ENCODE measurements at places on chromosomes 7 and 10. TPM values are rescaled to one million over a fixed set of nuclear protein-coding genes. Genes with fewer than 3 reads are reported as not detected.

GRCh38 chr7:68793513-68793912 lies 804.8 kb upstream of the AUTS2 start:
- DNase-seq = no peak

DNA sequence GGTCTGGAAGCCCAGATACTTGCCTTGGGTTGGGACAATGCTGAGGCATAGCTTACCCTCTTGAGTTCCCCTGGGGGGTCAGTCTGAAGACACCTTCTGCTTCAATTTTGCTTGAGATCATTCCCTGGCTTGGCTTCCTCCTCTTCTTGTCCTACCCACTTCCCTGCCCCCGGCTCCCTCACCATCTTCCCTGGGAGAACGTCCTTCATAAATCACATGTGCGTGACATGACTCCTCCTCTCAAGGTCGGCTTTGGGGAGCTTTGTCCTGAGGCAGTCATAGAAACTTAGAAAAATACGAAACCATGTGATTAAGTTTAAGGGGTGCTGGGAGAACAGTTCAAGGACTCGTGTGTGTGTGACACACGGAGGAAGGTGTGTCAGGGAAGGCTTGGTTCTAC lies 122.6 kb downstream of the SH2D4B start:
- no peak for DNase-seq

DNA sequence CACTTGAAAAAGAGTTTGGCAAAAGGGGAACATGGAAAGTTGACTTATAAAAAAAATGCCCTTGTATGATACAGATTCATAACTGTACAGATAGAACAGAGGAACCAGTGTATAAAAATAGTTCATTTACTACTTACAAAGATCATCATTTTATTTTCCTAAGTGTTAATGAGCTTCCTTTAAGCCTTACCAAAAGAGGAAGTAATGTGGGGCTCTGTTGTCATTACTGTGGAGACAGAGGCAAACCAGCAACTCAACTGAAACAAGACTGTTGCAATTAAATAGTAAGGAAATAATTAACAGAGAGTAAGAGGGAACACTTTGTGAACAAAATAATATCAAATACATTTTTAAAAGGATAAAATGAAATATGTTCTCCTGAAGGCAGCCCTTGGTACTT lies 526.2 kb upstream of the ADARB2 start:
- no peak for DNase-seq

Gene PRLHR
- not detected for total RNA-seq

Gene PRF1
- 0.96 TPM for total RNA-seq

Gene SPDYE16
- total RNA-seq = not detected

DNA sequence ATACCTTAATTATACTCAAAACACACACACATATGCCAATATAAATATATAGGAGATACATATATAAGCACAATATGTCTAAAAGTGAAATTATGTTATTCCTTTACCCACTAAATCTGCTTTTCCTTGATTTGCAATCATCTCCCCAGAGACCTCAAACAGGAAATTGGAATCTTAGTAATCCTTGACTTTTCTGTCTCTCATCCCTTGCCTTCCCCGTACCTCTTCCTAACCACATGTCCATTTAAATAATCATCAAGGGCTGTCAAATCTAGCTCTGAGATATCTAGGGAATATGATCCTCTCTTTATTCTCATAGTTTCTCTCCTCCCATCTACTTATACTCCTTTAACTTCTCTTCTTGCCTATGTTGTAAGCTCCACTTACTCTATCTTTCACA lies 336.6 kb downstream of the HGF start:
- no peak for DNase-seq

Gene RBP3
- total RNA-seq = not detected

GRCh38 chr10:71331736-71332135 lies 12.7 kb downstream of the SLC29A3 start:
- DNase-seq = no peak

DNA sequence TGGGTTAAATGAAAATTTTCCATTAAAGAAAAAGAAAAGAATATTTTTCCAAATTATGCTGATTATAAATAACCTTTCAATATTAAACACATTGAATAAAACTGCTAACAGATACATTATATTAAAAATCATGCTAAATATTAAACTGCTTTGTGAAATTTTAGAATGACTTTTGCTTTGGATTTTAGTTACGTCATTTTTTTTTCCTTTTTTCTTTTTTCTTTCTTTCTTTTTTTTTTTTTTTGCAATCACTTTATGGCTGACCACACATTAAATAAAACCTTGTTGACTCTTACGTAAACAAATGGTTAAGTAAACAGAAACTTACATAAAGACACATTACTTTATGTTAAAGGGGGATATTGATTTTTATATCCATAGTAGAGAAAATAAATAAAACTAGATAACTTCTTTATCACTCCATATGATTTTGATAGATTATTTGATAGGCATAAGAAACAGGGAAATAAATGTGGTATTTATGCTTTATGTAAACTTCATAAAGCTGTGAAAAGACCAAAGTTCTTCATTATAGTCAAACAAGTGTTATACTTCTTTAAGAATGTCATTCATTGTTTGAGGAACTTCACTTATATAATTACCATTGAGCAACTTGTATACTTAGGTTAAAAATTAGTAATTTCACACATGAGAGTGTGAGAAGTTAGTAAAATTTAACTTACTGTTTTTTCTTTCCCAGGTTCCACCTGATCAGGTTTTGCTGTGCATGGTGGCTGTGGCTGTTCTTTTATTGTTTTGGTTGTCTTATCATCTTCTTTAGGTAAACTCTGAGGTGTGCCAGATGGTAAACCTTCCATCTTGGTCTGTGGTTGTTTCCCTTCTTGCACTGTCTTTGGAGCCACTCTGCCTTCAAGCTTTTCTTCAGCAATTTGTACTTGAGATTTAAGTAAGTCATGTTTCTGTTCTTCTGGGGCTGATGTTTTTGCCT lies 197.3 kb downstream of the PCLO start:
- no peak for DNase-seq

- peak; percentile 34 for DNase-seq
These were observed 34.1 kb downstream of the LRRC20 start for GRCh38 chr10:70348228-70348850.

Gene ENTPD7
- 22.6 TPM for total RNA-seq

Gene PRR15
- 194 TPM for total RNA-seq

Gene WDR86
- not detected for total RNA-seq

DNA sequence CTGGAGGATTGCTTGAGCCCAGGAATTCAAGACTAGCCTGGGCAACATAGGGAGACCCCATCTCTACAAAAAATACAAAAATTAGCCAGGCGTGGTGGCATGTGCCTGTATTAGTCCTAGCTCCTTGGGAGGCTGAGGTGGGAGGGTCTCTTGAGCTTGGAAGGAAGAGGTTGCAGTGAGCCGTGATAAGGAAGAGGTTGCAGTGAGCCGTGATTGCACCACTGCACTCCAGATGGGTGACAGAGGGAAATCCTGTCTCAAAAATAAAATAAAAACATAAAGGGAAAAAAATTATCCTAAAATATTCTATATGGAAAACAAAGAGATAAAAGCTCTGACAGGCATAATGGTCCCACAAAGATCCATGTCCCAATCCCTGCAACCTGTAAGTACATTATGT lies 87.9 kb upstream of the KAT6B start:
- no peak for DNase-seq

DNA sequence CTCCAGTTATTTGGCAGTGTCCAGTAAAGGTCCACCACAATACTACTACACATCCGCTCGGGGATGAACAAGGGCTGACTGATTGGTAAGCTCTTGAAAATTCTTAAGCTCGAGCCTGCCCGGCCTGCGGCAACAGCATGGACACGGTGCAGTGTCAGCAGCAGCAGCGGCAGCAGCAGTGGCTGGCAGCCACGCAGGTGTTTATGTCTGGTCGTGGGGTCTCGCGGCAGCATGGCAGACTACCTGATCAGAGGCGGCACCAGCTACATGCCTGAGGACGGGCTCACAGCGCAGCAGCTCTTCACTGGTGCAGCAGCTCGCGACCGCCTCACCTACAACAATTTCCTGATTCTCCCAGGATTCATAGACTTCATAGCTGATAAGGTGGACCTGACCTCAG lies 19.6 kb upstream of the TRIM24 start:
- no peak for DNase-seq

Gene SUV39H2
- 20.2 TPM for total RNA-seq

DNA sequence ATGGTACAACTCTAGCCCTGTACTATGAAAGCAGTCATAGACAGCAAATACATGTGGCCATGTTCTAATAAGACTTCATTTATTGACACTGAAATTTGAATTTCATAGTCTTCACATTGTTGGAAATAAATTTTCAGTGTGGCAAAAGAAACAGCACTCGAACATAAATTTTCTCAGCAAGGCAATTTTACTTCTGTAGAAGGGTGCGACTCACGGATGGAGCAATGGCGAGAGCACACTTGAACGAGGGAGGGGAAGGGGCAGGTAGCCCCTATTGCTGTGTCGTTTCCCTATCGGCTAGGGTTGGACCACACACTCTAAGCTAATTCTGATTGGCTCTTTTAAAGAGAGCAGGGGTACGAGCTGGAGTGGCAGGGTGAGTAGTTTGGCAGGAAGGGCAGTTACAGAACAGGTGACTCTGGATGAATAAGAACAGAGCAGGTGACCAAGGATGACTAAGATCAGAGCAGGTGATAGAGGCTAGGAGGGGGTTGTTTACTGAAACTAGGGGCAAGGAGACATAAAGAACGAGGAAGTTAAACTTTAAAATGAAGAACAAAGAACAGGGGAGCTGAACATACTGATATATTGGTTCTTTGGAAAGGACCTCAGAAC lies 52.0 kb downstream of the LRRC4 start:
- DNase-seq = no peak

DNA sequence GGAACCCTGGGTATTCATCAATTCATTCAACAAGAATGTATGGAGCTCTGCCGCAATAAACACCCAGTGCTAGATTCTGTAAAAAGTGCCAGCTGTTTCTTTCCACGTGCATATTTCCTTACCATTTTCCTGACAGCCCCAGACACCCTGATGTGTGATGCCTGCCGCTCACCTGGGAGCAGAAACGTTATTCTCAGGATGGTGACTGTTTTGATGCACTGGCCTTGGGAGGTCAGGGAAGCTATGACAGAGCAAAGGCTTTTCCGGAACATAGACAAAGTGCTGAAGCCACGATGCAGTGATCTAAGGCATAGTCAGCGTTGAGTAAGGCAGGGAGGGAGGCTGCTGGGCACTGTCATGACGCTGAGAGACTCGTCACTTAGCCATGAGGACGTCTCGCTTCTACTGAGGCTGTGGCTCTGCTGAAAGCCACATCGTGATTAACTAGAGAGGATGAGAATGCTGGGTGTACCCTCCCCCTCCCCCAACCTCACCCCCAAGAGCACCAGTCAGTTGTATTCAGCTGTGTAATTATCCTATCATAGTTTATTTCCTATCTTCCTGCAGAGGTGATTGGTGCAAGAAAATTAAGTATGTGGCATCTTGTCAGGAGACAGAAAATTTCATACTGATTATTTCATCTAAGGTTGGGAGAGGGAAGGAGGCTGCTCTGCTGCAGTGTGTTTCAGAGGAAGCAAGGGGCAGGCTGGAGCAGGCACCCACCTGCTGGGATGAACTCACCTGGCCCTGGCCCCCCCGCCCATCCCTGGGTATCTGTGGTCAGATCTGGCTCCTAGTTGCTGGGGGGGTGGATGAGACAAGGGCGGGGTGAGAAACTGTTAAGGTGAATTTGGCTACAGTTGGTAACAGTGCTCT lies 48.8 kb upstream of the SMNDC1 start:
- no peak for DNase-seq

GRCh38 chr10:58268454-58268945 lies 462 bp upstream of the CISD1 start:
- DNase-seq = no peak

GRCh38 chr10:62239994-62240393 lies 28.6 kb downstream of the RTKN2 start:
- no peak for DNase-seq

DNA sequence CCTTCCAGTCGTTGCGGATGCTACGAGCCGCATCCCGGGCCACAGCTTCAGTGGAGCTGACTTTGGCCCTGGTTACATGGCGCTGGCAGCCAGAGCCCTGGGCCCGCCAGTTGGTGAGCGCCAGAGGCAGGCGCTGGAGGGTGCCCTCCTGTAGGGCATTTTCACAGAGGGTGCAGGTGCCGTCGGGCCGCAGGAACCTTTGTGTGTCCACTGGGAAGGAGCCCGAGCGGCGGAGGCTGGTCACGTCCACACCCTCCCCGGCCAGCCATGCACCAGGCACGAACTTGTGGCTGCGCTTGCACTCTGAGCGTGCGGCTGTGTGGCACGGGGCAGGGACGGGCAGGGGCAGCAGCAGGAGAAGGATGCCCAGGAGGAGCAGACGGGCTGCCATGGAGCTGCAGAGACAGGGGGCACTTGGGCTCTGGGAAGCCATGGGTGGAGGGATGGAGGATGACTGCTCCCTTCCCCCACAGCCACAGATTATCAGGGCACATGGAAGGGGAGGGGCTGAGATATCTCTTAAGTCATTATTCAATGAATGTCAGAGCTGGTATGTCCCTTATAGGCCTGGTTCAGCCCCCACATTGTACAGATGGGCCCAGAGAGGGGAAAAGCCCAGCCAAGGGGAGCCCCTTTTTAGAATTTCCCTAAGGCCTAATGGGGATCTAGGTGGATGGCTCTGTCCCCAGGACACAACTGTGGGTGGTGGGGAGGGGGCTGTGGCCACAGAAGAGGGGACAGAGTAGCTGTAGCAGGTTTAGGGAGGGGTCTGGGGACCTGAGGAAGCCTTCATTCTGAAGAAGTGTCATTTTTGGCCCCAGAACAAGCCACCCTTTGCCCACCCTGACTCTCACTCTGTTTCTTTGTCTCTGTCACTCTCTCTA lies 1.8 kb downstream of the PRF1 start:
- DNase-seq = no peak

DNA sequence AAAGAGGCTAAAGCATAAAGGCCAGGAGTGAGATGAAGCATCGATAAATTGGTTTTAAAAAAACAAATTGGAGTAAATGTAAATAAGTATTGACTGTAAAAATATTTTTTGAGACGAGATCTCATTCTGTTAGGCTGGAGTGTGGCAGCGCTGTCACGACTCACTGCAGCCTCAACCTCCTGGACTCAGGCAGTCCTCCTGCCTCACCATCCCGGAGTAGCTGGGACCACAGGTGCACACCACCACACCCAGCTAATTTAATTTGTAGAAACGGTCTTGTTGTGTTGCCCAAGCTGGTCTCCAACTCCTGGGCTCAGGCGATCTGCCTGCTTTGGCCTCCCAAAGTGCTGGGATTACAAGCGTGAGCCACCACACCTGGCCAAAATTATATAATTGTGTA lies 17.8 kb downstream of the HNRNPA2B1 start:
- no peak for DNase-seq

All from colonic mucosa (tissue), 4 donors.